Stimulated activated CD8-positive, alpha-beta memory T cell treated with anti-CD3 and anti-CD28 coated beads, Interleukin-4, amount 100 ng/mL, for 1 hour (primary cell): ENCODE measurements at places on chromosomes 11 and 22.

DNA sequence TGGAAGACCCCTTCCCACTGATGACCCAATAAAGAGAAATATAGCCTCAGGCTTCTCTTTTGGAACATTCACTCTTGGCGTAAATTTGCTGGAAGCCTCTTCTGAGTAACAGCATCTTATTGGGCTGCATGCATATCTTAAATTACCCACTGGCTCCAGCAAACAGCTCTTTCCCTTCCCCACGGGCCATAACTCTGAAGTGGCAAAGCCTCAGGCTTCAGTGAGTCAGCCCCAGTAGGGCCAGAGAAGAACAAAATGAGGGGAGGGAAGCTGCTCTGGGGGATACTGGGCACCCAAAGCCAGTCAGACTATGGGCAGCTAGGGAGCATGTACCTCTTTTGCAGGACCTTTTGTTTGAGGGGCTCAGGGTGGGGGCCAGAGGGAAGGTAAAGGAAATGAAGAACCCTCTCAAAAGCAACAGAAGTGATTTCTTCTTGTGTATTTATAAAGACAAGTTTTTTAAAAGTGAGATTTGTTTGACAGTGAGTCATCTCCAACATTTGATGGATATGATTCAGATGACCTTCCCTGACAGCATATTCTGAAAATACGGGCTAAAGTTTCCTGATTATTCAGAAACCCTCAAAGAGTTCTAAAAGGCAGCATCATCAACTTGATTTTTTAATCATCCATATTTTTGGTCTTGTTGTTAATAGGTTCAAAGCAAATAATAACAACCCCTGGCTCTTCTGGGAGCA is 203.4 kb downstream of the KIF18A start:
- DNase-seq: no peak

DNA sequence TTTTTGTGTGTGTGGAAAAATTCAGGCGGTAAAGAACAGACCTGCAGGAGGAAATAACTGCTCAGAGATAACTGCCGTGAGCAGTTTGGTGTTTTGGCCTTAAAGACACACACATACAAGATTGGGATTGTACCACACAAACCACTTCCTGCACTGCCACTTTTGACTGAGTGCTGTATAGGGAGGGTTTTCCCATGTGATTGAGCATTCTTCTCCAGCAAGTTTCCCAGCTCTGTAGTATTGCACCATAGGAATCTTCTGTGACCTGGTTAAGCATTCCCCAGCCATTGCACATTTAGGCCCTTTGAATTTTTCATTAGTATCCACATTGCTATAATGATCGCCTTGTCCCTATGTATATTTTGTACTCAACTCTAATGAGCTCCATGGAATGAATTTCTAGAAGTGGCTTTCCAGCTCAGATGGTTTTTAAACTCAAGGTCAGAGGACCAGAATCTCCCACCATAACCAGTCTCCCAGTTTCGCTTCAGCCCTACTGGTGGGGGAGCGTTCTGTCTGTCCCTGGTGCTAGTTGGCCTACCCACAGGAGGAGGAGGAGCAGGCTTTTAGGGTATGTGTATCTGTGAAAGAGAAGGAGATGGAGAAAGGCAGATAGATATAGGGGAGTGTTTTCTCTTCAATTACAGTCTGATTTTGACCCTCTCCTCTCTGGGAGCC is 9.3 kb downstream of the CD82 start:
- no peak for DNase-seq

GRCh38 chr11:101091781-101092180 is 37.8 kb downstream of the PGR start:
- DNase-seq: no peak

DNA sequence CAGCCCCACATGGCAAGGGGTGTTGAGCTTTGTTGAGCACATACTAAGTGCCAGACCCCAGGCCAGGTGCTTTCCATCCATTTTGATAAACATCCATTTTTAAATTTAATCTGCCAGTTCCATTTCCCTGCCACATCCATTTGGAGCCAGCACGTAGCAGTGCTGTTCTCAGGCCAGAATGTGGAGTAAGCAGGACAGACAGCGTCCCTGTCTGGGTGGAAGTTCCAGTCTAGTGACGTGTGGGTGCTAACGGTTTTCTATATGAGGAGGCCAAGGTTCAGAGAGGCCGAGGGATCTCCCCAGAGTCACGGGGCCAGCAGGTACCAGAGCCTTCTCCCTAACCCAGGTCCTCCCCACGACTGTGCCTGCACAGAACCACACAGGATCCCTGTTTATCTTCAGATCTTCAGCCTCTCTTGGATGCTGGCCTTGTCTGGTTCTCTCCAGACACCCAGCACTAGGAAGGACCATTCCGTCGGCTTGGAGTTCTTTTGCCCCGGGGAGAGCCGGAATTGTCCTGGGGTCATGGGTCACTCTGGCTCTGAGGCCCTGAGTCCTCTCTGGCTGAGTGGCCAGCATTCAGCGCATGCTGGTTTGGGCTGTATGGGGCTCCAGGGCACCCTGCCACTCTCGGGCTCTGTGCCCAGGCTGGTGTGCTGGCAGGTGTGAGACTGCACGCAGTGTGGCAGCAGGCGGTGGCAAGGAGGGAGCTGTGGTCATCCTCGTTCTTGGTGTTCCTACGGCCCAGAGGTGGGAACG is 63.6 kb upstream of the PPARA start:
- DNase-seq: no peak

- no peak for DNase-seq
These were observed 1.4 kb upstream of the KREMEN1 start for GRCh38 chr22:29071261-29072045.

- no peak for DNase-seq
These were observed 124.9 kb downstream of the RBFOX2 start for GRCh38 chr22:35903571-35904335.

- no peak for DNase-seq
These were observed 58.7 kb upstream of the SLC5A12 start for GRCh38 chr11:26780376-26781085.

DNA sequence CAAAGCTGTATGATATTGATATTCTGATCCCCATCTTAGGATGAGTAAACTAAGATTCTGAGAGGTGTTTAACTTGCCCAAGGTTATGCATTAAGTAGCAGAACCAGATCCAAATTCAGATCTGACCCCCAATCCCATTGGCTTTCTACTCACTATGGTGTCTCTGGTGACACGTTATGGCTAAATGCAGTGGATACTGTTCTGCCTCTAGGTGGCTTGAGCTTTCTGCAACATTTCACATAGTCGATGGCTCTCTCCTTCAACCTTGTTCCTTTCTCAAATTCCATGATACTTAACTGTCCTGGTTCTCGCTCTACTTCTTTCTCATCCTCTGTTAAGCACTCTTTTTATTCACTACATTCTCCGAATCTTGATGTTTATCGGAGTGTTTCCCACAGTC is 9.4 kb downstream of the C11orf97 start:
- no peak for DNase-seq

GRCh38 chr11:4577761-4578160 is 3.8 kb upstream of the OR52I2 start:
- no peak for DNase-seq

- DNase-seq: no peak
These were observed 39.8 kb downstream of the C11orf58 start for GRCh38 chr11:16778286-16778685.

- DNase-seq: no peak
These were observed 218.1 kb upstream of the SORL1-AS1 start for GRCh38 chr11:121670805-121671282.

GRCh38 chr11:10551290-10551592 is 10.3 kb upstream of the RNF141 start:
- DNase-seq: no peak

DNA sequence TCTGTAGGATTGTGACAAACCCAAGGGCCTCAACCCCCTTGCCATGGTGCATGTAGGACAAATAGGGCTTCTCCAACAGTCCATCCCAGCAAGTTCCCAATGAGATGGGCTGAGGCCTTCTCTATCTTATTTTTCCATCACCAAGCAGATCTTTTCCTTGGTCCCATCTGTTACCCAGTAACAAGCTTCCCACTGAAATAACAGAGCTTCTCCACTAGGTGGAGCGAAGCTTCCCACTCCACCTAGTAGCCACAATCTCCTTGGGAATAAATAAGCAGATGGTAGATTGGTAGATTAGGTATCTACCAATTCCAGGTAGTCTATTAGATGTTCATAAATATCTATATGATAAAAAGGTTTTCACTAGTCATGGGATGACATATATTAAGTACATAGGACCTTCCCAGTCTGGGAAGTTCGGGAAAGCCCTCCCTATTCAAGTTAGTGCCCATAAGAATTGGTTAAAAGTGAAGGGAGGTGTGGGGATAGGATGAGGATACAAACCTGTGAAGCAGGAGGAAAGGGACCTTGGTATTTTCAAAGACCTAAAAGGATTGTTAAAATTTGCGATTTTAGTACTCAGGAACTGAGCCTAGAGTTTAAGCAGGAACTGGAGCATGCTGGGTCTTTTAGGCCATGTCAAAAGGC is 5.9 kb upstream of the OR52L1 start:
- DNase-seq: no peak

GRCh38 chr11:98772893-98773292 is 247.9 kb upstream of the CNTN5 start:
- no peak for DNase-seq

DNA sequence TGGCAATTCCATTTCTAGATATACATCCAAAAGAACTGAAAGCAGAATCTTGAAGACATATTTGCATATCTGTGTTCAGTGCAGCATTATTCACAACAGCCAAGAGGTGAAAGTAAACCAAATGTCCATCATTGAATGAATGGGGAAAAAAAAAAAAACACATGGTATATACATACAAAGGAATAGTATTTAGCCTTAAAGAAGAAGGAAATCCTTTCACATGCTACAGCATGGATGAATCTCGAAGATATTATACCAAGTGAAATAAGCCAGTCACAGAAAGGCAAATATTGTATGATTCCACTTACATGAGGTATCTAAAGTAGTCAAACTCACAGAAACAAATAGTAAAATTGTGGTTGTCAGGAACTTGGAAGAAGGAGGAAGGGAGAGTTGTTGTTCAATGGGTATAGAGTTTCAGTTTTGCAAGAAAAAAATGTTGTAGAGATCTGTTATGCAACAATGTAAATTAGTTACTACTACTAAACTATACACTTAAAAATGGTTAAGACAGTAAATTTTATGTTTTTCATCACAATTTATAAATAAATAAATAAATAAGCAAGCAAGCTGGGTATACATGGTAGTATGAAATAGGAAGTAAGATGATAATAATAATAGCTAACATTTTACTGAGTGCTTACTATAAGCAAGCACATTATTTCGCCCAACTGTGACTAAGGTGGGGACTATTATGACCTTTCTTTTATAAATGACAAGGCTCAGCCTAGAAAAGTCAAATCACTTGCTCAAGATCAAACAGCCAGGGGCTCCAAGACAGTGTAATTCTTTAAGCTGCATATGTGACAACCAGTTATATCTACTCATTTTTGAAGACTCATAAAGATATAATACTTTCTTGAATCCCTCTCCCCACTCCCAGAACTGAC is 50.0 kb downstream of the FAM168A start:
- DNase-seq: no peak

DNA sequence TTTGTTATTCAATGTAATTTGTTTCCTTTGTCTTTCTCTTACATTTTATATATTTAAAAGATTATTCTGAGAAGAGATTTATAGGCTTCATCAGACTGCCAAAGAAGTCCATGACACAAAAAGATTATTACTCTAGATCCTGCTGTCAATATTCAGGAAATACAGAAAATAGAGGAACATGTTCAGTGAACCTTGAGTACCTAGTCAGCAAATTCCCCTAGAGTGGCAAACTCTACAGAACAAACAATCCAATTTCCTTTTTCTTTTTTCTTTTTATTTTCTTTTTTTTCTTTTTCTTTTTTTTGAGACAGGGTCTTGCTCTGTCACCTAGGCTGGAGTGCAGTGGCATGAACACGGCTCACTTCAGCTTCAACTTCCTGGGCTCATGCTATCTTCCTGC is 23.9 kb downstream of the TTC17 start:
- DNase-seq: no peak

DNA sequence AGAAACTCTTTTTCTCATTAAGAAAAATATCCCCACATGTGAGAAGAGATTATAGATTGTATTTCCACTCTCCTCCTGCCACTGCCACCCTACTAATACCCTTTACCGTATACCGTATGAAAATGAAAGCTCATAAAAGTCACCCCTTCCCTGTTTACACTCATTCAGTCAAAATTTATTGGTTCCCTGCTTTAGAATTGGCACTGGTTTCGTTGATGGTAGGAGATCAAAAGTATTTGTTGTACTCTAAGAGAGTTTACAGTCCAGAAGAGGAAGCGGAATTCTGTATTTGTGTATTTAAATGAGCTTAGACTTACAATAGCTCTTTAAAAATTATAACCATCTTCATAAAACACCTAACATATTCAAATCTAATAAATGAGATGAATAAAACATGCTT is 68.2 kb downstream of the BBOX1 start:
- DNase-seq: no peak

GRCh38 chr22:23065495-23066122 is 4.7 kb upstream of the GNAZ start:
- no peak for DNase-seq

DNA sequence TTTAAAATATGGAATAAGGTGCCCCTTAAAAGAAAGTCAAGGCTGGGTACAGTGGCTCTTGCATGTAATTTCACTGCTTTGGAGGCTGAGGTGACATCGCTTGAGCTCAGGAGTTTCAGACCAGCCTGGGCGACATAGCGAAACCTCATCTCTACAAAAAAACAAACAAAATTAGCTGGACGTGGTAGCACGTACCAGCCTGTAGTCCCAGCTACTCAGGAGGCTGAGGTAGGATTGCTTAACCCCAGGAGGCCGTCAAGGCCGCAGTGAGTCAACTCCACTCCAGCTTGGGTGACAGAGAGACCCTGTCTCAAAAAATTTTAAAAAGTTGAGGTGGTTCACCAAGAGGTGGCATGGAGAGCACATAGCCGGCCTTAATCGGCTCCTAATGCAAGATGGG is 17.7 kb upstream of the ADORA2A start:
- no peak for DNase-seq

GRCh38 chr11:132644520-132645239 is 887.6 kb downstream of the OPCML start:
- no peak for DNase-seq

GRCh38 chr11:103344886-103345285 is 235.7 kb downstream of the DYNC2H1 start:
- DNase-seq: no peak

GRCh38 chr22:19770349-19771220 is 10.0 kb downstream of the TBX1 start:
- DNase-seq: no peak

DNA sequence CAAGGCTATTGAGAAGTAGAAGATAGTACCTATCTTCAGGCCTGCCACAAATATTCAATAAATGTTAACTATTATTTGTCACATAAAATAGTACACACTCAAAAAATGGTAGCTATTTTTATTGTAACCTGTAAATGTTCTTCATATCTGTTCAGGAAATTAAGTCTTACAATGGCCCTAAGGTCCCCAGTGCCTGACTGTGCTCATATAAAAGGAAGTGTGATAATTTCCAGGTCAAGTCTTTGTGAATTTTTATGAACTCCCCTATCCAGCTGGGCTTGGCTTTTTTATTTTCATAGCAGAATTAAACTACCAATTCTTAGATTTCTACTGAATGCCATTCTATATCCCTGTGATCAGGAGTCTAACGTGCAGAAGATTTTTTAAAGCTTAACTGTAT is 284.2 kb upstream of the PITPNB start:
- no peak for DNase-seq
